Tibial nerve (tissue), 4 donors: ENCODE measurements at places on chromosomes 13 and 19.

DNA sequence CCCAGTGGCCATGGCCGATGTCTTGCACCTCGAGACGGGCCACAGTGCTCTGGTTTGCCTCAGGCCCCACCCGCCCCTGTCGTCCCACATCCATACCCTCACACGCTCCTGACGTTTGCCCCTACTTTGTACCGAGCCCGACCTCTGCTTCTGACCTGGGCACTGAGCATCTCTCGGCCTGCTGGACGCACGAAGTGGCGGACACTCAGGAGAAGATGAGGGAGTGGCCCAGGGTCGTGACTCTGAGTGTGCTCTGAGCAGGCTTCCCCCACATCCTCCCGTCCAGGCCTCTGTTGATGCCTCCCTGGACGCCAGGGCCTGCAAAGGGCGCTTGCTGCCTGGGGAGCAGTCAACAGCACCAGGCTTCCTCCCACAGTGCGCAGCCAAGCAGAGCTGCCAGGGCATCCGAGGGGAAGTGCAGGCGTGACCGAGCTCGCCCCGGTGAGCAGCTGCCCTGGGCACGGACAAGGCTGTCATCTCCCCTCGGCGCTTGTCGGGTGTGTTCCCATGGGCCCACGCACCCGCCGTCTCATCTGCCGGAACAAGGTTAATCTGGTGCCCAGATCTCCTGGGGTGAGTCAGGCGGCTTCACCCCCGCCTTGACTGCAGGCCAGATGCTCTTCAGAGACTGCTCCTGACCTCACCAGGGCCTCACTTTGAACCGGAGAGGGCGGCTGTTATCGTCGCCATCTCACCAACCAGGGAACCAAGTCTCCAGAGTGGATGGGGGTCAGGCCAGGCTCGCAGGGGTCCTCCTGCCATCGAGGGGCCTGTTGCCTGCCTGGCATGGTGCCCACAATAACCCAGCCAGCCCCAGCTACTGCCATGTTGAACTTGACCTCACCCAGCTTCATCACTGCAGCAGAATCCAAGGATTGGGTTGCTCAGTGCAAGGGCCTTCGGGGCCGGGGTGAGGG lies 27.2 kb downstream of the COMP start:
- H3K36me3 ChIP-seq, result no peaks in the 10 kb centered on the region
- no peaks in the 10 kb centered on the region for H3K4me1 ChIP-seq
- DNase-seq, result no peak
- H3K27me3 ChIP-seq, result no peaks in the 10 kb centered on the region

GRCh38 chr19:1923319-1923718 lies 17.7 kb upstream of the CSNK1G2 start:
- DNase-seq, result no peak
- no peaks in the 10 kb centered on the region for H3K27me3 ChIP-seq
- H3K4me1 ChIP-seq, result no peaks in the 10 kb centered on the region
- no peak overlapping the region for H3K4me3 ChIP-seq
- peaks cover 5% of the 10 kb centered on the region for H3K36me3 ChIP-seq

DNA sequence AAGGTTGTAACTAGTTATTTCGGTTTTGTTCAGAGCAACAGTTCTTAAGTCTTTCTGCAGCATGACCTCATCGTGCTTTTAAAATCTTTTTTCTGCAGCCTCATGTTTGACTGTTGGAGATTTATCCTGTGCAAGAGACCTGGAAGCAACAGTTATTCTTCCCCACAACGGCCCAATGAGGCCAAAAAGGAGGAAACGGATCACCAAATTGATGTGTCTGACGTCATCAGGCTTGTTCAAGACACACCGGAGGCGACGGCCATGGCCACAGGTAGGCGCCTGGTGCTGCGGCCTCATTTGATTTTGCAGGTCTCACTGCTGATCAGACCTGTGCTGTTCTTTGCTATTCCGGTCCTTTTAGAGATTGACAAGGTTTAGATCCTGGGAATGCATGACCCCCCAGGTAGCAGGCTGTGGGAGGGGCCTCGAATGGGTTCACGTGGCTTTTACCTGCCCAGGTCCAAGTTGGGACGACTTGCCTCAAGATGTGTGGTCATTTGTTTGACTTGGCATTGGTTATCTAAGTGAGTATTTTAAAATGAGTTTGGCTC lies 66.8 kb upstream of the MCF2L start:
- H3K27me3 ChIP-seq, result peaks cover 41% of the 10 kb centered on the region
- no peaks in the 10 kb centered on the region for H3K4me1 ChIP-seq
- no peak overlapping the region for H3K27ac ChIP-seq
- no peak for DNase-seq
- no peaks in the 10 kb centered on the region for H3K36me3 ChIP-seq

- H3K27me3 ChIP-seq, result no peaks in the 10 kb centered on the region
- H3K27ac ChIP-seq, result no peak overlapping the region
- H3K4me3 ChIP-seq, result no peak overlapping the region
- peaks cover 89% of the 10 kb centered on the region for H3K36me3 ChIP-seq
- H3K4me1 ChIP-seq, result no peaks in the 10 kb centered on the region
These were observed 15.5 kb downstream of the PTGER1 start for GRCh38 chr19:14459703-14460102.

- no peaks in the 10 kb centered on the region for H3K27me3 ChIP-seq
- H3K27ac ChIP-seq, result no peak overlapping the region
These were observed 281.3 kb upstream of the SOX21 start for GRCh38 chr13:94993616-94994015.

GRCh38 chr19:57886046-57886445 lies 2.8 kb downstream of the ZNF814 start:
- no peak for DNase-seq
- H3K4me3 ChIP-seq, result no peak overlapping the region
- H3K27ac ChIP-seq, result no peak overlapping the region
- no peaks in the 10 kb centered on the region for H3K4me1 ChIP-seq

GRCh38 chr13:78586706-78587105 lies 16.6 kb downstream of the POU4F1 start:
- H3K27ac ChIP-seq, result no peak overlapping the region
- no peak for DNase-seq
- H3K27me3 ChIP-seq, result no peaks in the 10 kb centered on the region
- H3K4me1 ChIP-seq, result no peaks in the 10 kb centered on the region
- H3K36me3 ChIP-seq, result no peaks in the 10 kb centered on the region

- no peak overlapping the region for H3K27ac ChIP-seq
- no peak for DNase-seq
- no peak overlapping the region for H3K4me3 ChIP-seq
These were observed 7.4 kb downstream of the IGFLR1 start for GRCh38 chr19:35734889-35735288.

DNA sequence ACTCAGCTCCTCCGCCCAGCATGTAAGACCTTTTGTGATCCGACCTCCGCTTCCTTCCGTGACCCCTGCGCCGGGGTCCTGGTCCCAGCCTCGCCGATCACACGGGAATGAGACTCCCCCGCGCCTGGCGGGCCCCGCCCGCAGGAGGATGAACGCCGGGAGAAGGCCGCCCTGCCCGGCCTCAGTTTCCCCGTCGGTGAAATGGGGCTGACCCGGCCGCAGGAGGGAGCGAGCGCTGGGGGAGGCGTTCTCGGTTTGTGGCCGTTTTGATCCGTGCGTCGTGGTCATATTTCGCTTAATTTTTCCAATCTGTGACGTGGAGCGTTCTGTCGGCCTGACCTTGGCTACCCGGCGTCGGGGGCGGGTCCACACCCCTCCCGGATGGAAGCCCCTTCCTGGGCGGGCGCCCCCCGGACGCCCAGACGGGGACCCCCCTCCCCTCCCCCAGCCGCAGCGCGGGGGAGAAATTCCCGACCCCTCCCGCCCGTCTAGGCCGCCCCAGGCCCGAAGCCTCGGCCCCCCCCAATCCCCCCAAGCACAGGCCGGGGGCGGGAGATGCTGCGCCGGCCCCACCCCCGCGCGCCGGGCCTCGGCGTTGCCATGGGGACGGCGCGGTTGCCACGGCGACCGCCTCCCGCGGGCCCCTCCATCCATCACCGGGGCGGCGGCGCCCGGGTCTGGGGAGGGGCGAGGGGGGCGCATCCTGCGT lies 11.1 kb downstream of the PALM start:
- H3K4me3 ChIP-seq, result no peak overlapping the region
- H3K27me3 ChIP-seq, result no peaks in the 10 kb centered on the region
- H3K36me3 ChIP-seq, result no peaks in the 10 kb centered on the region
- H3K4me1 ChIP-seq, result peaks cover 50% of the 10 kb centered on the region
- DNase-seq, result no peak
- peak overlapping the region; percentile 93 for H3K27ac ChIP-seq

DNA sequence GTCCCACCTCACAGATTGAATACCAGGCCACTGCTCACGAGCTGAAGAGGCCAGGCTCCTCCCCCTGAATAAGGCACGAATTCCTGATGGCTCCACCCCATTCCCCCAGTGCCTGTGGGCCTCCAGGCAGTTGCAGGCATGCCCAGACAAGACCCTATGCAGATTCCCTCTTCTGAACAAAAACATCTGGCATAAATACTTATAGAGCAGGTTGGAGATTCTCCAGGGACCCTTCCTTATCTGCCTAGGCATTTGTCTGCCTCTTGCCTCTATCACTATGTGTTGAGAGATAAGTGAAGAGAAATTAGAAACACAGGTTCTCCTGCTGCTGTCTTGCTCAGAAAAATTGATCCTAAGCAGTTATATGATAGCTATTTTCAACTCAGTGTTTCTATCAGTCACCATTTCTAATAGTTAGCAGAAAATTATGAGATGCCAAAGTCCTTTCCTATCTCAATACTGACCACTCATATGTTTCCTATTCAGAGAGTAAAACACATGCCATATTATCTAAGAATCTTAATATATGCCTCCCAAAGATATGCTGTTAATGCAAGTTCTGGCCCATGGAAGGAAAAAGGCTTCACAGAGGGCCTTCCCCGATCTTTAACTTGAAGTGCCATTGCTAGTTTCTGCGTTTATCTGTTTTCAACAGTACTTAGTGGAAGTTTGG lies 364.0 kb downstream of the KCTD12 start:
- H3K4me3 ChIP-seq, result no peak overlapping the region
- no peaks in the 10 kb centered on the region for H3K36me3 ChIP-seq
- no peak overlapping the region for H3K27ac ChIP-seq
- H3K4me1 ChIP-seq, result no peaks in the 10 kb centered on the region
